ENCODE measurements at places on chromosomes 6 and 20. TPM values are rescaled to one million over a fixed set of nuclear protein-coding genes. Genes with fewer than 3 reads are reported as not detected.

DNA sequence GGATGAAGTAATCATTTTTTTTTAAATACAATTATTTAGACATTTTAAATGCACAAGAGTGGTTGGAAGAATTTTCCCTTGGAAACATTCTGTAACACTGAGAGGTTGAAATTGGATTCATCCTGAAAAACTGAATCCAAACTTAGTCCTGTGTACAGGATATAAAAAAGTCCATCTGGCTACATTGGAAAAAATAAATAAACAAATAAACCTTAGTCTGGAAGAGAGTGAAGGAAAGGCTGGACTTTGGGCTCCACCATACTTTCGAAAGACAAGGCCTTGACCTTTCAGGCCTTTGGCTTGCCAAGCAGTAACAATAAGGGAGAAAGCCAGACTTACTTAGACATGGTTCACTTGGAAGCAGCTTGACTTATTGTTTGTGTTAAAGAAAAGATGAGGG, 664.3 kb downstream of the TENT5A start:
- DNase-seq, result no peak

Gene JPH2
- total RNA-seq, result not detected

GRCh38 chr6:7515363-7515762, 26.1 kb upstream of the DSP start:
- no peak for DNase-seq

DNA sequence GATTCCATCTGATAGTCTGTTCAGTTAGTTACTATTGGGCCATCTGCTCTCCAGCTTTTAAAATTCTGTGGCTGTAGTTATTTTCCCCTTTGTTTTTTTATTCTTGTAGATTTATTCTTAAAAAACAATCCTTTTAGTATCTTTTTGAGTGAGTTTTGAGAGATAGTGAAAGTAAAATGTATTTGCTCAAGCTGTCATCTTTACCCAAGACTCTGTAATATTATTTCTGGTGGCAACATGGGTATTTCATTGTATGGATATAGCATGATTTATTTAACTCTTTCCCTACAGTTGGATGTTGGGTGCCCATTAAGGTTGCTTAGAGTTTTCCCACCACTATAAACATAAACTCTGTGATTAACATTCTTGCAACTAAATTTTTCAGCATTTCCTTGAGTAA, 24.6 kb downstream of the STK4 start:
- DNase-seq, result no peak

- DNase-seq, result no peak
Measured at GRCh38 chr6:5261545-5262109, 314 bp downstream of the FARS2 start.

GRCh38 chr6:17289630-17290061, 8.5 kb downstream of the RBM24 start:
- no peak for DNase-seq

- DNase-seq, result no peak
Measured at GRCh38 chr20:30811885-30812671, 445.4 kb upstream of the DEFB115 start.

Gene SLC17A4
- not detected for total RNA-seq

Gene AIF1
- 27.3 TPM for total RNA-seq

GRCh38 chr6:147067184-147067583, 137.0 kb upstream of the STXBP5 start:
- DNase-seq, result no peak

DNA sequence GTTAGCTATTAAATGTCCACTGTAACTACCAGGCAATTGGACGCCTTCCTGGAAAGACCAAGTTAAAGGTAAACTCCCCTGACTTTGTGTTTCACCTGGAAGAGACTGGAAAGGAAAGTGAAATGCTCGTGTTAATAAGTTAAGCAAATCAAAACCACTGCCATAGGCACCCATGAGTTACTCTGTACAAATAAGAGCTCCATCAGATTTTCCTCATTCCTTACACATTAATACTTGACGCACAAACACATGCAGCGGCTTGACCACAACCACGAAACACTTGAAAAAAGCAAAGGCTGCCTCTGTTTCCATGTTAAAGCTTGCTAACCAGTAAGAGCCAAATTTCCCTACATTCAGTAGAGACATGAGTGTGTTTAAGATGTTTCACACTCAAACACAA, 19.8 kb downstream of the GCM1 start:
- no peak for DNase-seq

DNA sequence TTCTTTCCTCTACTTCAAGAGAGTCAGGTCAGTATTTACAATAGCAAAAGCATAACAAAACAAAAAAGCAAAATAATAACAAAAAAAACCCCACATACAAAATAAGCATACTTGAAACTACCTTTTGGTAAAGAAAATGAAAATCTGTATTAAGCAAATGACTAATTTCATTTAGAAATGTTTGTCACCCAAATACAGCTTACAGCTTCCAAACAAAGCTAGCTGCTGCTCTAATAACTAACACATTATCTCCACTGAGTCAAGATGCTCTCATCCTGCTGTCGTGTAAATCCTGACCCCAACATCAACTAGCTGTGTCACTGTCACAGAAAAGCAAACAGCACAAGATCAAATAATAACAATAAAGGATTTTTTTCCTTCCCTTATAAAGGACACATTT, 21.7 kb downstream of the MAP7 start:
- DNase-seq, result no peak

Gene BMP7
- total RNA-seq, result not detected

DNA sequence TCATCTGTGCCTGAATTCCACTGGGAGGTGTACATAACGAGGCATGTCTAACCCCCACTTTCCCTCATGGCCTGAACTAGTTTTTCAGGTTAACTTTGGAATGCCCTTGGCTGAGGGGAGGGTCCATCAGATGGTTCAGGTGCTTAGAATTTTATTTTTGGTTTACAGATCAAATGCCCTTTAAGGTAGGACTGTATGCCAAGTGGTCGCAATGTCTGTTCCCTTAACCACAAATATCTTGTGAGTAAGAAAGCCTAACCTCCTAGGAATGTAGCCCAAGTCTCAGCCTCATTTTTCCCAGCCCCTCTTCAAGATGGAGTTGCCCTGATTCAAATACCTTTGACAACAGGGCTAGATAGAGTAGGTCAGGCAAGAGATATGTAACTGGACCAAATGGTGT, 78.4 kb downstream of the RNASET2 start:
- DNase-seq, result no peak

- DNase-seq, result no peak
Measured at GRCh38 chr6:39333644-39334438, 11.3 kb upstream of the KCNK16 start.

Gene WFDC2
- 0.80 TPM for total RNA-seq

DNA sequence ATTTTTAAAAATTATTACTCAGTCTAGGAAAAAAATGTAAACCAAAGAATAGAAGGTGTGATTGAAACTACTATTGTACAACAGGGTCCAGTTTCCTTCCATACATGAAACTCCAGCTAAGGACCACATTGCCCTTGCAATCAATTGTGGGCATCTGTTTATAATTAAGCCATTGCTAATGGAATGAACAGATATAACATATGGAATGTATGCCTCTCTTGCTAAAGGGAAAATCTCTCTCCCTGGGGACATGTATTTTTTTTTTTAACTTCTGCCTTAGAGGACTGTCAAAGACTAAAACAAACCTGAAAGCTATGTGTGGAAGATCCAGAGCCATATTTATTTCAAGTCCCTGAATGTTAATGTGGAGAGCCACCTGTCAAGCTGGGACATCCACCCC, 336.8 kb upstream of the MANEA start:
- DNase-seq, result no peak

- DNase-seq, result no peak
Measured at GRCh38 chr6:131292145-131292938, 157.1 kb downstream of the AKAP7 start.

DNA sequence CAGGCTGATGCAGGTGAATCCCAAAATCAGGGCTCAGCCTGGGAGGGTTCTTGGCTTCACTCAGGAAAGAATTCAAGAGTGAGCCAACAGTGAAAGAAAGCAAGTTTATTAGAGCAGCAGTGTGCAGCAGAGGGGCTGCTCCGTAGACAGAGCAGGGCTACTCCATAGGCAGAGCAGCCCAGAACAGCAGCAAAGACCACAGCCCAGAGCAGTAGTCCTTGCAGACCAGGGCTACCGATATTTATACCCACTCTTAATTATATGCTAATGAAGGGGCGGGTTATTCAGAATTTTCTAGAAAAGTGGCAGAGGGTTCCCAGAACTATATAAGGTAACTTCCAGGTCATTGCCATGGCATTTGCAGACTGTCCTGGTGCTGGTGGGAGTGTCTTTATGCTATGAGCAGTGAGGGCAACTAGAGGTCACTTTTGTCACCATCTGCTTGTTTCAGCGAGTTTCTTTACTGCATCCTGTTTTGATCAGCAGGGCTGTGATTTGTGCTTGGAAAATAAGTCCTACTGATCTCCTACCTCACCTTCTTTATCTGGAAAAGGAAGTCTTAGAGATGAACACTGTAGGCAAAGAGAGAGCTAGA, 39.8 kb upstream of the PTPN1 start:
- DNase-seq, result no peak

DNA sequence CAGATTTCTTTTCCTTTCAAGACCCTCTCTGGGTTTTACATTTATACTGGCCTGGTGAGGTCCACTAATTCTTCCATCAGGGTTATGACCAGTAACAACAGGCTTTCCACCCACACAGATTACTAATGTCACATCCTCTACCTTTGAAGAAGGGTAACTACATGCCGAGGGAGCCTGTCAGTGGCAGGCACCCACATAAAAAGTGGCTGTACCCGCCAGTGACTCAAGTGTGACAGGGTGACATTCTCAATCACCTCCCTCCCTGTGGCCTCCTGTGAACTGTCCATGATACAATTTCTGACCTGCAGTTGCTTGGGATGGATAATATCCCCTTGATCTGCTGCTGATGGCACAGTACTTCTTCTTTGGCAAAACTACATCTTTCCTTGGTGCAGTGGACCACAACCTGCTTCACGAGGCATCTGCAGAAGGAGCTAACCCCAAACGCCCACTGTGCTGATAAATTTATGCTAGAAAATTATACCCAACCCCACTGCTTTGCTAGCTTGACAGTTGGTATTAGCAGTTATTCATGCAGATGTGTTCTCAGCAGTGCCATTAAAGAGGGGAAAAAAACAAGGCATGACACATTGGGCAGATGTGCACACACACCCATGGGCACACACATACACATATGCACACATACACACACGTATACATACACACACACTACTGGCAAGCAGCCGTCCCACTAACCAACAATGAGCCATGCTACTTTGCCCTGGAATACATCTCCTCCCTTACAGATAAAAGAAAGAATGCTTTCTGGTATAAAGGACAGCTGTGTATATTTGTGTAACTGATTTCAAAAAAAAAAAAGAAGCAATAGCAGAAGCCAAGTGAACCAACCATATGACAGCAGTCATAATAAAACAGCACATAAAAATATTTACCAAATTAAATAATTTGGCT, 20.8 kb downstream of the GFOD1 start:
- DNase-seq, result no peak

Gene ATAT1
- total RNA-seq, result 13.4 TPM

DNA sequence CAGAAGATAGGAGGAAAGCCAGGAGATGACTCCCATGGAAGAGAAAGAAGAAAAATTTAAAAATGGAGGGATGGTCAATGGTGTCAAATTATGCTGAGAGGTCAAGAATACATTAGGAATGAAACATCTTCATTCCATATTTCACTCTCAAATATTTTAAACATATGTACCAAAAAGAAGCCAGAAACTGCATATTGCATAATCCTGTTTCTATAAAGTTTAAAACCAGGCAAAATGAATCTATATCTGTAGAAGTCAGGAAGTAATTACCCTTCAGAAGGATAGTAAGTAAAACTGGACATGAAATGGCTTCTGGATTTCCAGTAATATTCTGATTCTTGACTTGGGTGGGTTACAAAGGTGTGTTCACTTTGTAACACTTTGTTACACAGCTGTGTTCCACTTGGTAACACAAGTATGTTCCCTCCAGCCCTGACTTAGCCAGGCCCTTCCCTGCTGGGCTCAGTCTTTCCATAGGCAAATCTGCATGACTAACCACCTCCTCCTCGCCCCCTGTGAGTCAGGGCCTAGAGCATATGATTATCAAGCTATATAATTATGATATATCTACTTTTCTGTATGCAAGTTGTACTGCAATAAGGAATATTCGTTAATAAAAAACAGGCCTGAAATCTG, 20.2 kb upstream of the C6orf141 start:
- DNase-seq, result no peak

- no peak for DNase-seq
Measured at GRCh38 chr6:13203145-13203544, 125.2 kb downstream of the TBC1D7 start.

Gene RBBP8NL
- not detected for total RNA-seq

- DNase-seq, result no peak
Measured at GRCh38 chr6:46651816-46652215, 802 bp downstream of the CYP39A1 start.

- no peak for DNase-seq
Measured at GRCh38 chr6:155107432-155108069, 112.4 kb downstream of the TIAM2 start.

Gene GHRH
- not detected for total RNA-seq

DNA sequence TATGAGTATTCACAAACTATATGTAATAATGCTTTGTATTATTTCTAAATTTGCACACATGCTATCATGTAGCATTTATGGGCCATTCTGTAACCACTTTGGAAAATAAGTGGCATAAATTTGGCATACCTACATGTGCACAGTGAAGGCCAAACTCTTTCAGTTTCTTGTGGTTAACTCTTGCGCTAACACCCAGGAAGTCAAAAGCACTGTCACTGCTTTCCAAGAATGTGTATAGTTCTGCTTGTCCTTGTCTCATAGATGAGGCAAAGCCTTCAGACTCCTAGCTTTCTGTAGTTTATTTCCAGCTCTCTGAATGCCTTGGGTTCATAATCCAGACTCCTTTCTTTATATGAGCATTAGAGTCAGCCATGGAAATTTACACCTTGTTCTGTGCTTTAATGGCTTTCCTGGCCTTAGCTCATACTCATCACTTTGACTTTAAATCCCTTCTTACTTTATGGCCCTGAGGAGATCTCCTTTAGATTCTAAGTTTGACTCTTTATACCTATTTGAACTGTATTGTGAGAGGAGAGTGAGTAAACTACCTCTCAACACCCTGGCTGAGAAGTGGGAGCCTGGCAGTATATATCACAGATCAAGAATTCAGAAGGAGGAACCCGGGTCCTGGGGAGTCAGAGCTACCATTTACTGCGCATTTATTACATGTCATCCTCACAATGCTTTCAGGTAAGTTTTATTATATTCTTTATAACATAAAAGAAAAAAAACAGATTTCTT, 949 bp upstream of the SLC17A3 start:
- no peak for DNase-seq

DNA sequence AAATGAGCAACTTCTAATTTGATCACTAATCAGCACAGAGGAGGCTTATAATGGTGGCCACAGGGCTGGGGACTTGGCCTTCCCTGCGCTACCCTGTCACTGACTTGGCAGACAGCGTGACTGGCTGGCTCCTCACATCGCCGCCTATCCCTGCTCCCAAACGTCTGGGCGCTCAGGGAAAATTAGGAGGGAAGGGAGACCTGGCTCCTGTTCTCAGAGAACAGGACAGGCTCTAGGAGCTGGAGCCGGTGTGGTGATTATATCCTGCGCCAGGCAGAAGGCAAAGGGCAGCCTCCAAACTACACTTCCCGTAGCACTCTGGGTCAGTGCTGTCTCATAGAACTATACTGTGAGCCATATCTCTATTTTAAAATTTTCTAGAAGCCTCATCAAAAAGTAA, 53.4 kb downstream of the VEGFA start:
- no peak for DNase-seq

Data from naive thymus-derived CD8-positive, alpha-beta T cell (primary cell).